ENCODE measurements at places on chromosomes 11 and 22. TPM values are rescaled to one million over a fixed set of nuclear protein-coding genes. Genes with fewer than 3 reads are reported as not detected.

- DNase-seq: no peak
These were observed 87.5 kb downstream of the ENTHD1 start for GRCh38 chr22:39806109-39806508.

- no peak for DNase-seq
These were observed 138.9 kb downstream of the LARGE1 start for GRCh38 chr22:33781411-33781810.

Gene GRM5
- total RNA-seq: 0.05 TPM

Gene RFPL1
- total RNA-seq: not detected

- no peak for DNase-seq
These were observed 43.5 kb downstream of the ST14 start for GRCh38 chr11:130202818-130203689.

Gene ANO5
- 0.21 TPM for total RNA-seq

Gene SPI1
- not detected for total RNA-seq

GRCh38 chr11:72900013-72900412, 85.8 kb downstream of the ATG16L2 start:
- no peak for DNase-seq

- DNase-seq: no peak
These were observed 12.8 kb downstream of the CPSF7 start for GRCh38 chr11:61416941-61417340.

Gene ROBO4
- total RNA-seq: not detected

- peak; percentile 68 for DNase-seq
These were observed 7.5 kb downstream of the KREMEN1 start for GRCh38 chr22:29080106-29080975.

Gene SAAL1
- 36.1 TPM for total RNA-seq

DNA sequence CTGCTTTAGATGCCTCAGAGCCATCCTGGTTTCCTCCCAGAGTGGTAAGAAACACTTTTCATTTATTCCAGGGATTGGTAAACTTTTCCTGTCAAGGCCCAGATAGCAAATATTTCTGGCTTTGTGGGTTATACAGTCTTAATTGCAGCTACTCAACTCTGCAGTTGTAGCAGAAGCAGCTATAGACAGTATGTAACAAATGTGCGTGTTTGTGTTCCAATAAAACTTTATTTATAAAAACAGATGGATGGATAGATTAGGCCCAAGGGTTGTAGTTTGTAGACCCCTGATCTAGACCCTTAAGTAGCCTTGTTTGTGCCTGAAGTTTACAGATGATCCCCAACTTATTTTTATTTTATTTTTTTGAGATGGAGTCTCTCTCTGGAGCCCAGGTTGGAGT, 17.9 kb downstream of the NNMT start:
- DNase-seq: no peak

DNA sequence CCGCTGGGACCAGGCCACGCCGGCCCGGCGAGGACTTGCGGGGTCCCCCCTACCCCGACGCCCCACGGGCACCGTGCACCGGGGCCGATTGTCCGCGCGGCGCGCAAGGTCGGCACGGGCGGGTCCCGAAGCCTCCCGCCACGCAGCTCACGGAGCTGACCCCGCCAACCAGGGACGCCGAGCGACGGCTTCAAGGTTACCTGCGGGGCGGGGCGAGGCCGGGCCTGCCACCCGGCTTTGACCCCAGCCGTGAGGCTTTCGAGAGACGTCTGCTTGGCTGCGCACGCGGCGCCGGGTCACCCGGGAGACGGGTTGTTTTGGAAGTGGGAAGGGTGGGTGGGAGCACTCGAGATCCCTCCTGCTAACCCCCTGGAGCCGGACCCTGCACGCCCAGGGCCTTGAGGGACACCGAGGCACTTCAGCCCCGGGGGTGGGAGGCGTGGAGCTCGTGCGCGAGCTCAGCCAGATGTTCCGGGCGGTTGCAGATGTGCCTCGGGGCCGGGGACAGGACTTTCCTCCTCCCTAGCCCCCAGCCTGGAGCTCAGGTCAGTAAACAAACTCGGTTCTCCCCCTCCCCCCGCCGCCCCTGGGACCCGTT, 3.2 kb upstream of the WNT11 start:
- DNase-seq: no peak
